Activated T-helper 1 cell treated with anti-CD3 and anti-CD28 coated beads, Interleukin-2, amount 50 U/mL, for 16 hours (primary cell): ENCODE measurements at places on chromosomes 13 and 19.

DNA sequence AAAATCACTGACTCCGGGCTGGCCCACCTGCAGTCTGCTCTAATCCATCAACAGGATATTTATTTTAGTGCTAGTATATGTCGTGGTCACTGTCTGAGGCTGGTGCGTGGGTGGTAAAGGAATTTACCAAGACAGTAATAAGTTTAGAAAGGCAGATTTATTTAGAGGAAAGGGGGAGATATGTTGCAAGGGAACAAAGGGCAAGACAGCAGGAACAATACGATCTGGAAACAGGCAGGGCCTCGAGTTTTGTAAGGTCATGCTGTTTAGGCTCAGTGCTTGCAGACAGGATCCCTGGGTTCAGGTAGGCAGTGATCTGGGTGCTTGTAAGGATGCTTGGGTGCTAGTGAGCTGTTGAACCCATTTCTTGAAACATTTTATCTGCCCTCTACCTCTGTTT lies 748.2 kb upstream of the SLITRK5 start:
- no peak for DNase-seq

- DNase-seq: no peak
Observed at GRCh38 chr13:91397595-91397994, 826 bp upstream of the GPC5 start.

DNA sequence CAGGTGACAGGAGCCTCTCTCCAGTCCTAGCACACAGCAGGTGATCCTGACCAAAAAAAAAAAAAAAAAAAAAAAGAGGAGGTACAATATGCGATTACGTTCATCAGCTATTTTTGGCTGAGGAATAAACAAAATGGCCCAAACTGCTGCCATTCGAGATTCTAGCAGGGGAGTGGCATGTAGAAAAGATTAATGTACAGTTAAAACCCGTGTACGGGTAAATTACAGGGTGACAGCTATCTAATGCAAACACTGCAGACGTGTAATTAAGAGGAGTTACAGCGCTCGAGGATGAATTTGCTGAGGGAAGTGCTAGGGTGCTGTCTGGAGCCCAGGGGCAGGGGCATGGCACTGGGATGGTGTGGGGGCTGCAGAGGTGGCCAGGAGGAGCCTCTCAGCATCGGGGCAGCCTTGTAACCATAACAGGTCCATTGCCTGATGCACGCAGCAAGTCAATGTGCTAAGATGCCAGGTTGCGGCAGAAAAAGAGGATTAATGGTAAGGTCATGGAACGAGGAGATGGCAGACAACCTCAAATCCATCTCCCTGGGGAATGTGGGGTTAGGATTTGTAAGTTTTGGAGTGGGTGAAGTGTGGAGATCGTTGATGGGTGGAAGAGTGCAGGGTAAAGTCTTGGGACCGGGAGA lies 17.4 kb downstream of the CHST8 start:
- no peak for DNase-seq

GRCh38 chr19:28126135-28126898 lies 1086.6 kb downstream of the UQCRFS1 start:
- no peak for DNase-seq

DNA sequence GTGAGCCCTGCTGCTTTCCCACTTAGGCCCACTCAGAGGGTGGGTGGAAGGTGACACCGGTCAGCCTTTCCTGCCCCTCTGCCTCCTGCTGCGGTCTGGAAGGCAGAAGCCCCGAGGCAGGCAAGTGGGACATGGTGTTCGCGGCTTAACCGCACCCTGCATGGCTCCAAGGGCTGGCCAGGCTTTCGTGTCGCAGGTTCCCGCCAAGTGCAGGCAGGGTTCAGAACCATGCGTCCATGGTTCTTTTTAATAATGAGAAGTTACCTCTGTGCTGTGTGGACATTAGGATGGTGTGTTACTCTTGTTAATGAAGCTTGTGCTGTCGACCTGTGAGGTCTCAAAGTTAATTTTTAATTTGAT lies 986 bp downstream of the DGKH start:
- no peak for DNase-seq

DNA sequence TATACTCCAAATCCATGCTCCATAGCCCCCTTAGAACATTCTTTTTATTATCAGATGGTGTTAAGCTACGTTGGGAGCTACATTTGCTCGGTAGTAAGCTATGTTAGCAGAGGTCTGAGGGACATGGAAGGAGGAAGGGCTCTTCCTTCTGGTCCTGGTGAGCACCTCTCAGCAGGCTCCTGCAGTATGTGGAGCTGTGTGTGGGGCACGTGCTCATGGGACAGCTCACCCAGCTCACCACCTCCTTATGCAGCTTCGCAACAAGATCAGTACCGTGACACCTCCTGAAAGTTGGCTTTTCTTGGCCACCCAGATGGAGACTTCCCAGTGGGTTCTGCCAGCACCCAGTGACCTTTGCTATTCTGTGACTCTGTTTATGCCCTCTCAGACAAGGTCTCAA lies 400.5 kb upstream of the SLC10A2 start:
- DNase-seq: no peak

- no peak for DNase-seq
Observed at GRCh38 chr19:6639439-6639838, 30.5 kb downstream of the TNFSF14 start.

- DNase-seq: no peak
Observed at GRCh38 chr19:33110137-33110910, 21.6 kb upstream of the WDR88 start.

GRCh38 chr13:80101040-80101439 lies 239.9 kb downstream of the SPRY2 start:
- no peak for DNase-seq

- DNase-seq: no peak
Observed at GRCh38 chr13:99308471-99309087, 1.4 kb upstream of the GPR183 start.

GRCh38 chr13:66640231-66640630 lies 589.9 kb downstream of the PCDH9 start:
- no peak for DNase-seq

DNA sequence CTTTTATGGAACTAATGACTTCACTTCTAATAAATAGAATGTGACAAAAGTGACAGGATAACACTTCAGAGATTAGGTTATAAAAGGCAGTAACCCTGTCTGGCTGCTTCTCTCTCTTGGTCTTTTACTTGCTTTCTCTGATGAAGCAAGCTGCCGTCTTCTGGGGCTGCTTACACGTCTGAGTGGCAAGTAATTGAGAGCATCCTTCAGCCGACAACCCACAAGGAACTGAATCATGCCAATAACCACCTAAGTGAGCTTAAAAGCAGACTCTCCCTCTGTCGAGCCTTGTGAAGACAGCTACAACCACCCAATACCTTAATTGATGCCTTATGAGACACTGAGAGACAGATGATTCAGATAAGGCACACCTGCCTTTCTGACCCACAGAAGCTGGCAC lies 1091.2 kb downstream of the SLITRK1 start:
- no peak for DNase-seq

DNA sequence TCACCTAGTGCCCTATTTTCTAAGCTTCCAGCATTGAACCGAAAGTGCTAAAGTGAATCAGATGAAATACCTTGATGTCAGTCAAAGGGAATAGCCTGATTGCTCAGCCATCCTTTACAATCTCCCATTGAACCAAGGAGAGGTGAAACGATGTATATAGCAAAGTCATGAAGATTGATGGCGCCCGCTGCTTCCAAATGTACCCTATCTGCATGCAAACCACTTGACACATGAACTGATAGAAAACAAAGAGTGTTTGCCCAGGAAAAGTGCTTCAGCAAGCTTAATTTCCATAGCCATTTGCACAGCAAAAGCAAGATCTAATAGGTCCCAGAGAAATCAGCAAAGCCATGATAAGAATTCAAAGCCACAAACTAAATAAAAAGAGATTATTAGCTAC lies 624.9 kb upstream of the PCDH9 start:
- no peak for DNase-seq

GRCh38 chr13:30339738-30340330 lies 32.5 kb upstream of the KATNAL1 start:
- no peak for DNase-seq

DNA sequence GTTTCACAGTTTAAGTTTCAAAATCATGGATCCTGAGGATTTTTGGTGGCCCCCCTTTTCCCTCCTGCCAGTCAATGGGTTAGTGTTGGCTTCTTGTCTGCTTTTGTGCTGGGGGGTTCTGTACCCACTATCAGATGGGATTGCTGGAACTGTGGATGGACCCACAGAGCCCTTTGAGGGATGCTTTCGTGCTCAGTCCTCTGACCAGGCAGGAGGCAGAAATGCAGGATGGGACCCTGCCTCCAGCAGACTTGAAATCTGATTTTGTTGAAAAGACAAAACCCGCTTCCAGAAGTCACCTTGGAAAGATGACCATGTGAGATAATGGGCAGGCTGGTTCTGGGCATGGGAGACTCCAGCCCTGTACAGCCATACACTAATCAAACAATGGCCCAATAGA lies 408.9 kb downstream of the ZNF536 start:
- DNase-seq: no peak

GRCh38 chr13:73822668-73823592 lies 311.3 kb downstream of the KLF12 start:
- no peak for DNase-seq

- DNase-seq: no peak
Observed at GRCh38 chr13:26185720-26186117, 36.4 kb downstream of the RNF6 start.

DNA sequence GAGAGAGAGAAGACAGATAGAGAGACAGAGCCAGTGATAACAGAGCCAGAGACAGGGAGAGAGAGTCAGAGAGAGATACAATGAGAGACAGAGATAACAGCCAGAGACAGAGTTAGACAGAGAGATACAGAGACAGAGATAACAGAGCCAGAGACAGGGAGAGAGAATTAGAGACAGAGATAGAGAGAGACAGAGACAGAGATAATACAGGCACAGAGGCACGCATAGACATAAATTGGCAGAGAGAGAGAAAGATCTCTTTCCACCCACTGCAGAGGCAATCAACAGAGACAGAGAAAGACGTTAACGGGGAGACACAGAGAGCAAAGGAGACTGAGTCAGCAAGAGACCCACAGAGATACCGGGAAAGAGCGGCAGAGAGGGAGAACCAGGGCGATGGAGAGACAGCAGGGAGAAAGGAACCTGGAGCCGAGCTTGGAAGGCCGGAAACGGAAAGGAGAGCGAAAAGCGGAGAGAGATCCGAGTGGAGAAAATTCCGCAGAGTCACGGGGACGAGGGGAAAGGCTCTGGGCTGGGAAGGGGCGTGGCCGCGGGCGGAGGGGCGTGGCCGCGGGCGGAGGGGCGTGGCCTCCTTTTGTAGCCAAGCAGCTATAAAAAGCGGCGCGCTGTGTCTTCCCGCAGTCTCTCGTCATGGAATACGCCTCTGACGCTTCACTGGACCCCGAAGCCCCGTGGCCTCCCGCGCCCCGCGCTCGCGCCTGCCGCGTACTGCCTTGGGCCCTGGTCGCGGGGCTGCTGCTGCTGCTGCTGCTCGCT lies at the start of gene TNFSF9:
TSS of gene TNFSF9 (plus strand) at position 641 of the 777 bp plus-strand sequence. CDS start at position 652, 11 bp downstream.
- peak; percentile 73 for DNase-seq

DNA sequence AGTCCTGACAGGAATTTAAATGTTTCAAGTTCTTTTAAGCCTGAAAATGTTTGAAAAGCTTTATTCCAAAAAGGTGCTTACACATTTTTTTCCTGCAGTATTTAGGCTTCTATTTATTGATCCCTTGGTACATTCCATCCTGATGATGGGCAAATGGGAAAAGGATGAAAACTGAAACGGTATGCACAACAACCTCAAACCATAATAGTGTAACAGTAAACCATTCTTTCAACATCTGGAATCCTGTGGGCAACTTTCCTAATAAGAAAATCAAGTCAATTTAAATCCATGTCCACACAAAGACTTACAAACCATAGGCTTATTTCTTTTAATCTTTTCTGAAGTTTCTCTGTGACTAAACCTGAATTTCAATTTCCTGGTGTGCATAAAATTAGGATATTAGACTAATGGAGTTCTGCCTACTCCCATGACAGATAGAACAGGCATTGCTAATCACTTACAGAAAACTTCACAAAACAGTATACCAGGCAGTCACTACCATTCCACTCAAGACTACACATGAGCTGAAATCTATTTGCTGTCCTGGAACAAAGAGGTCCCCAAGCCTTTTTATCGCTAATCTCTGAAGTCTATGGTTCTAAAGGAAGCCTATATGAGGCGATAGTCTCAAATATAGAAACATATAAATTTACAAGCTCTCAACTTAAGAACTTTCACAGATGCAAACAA lies 103.3 kb downstream of the DLEU7 start:
- DNase-seq: no peak

- DNase-seq: no peak
Observed at GRCh38 chr19:47796785-47797184, 7.6 kb downstream of the TPRX1 start.

DNA sequence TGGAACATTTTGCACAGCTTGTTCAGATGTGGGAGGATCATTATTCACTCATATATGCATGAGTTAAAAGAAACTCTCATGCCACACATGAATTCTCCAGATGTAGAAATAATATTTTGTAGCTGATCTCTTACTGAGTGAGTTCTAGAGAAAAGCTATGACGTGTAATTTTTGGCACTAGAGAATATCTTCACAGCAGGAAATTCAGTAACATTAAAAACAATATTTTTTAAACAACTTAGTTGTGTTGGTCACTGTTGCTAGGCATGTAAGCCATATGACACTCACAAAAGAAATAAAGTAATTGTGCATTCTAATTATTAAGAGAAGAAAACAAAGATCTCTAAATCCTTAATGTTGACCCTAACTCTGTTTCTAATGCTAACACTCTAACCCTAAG lies 371.4 kb upstream of the SLC10A2 start:
- no peak for DNase-seq

DNA sequence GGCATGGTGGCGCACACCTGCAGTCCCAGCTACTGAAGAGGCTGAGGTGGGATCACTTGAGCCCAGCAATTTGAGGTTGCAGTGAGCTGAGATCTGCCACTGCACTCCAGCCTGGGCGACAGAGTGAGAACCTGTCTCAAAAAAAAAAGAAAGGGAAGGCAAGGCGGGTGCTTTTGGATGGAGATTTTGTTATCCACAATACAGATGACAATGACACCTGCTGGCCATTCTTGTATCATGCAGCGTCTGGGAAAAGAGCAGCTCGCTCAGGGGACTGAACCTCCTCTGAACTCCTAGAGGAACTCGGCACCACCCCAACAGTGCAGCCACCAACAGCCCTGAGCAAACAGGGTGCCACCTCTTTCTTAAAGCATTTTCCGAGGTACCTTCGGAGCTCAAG lies 22.8 kb downstream of the HAUS8 start:
- no peak for DNase-seq

DNA sequence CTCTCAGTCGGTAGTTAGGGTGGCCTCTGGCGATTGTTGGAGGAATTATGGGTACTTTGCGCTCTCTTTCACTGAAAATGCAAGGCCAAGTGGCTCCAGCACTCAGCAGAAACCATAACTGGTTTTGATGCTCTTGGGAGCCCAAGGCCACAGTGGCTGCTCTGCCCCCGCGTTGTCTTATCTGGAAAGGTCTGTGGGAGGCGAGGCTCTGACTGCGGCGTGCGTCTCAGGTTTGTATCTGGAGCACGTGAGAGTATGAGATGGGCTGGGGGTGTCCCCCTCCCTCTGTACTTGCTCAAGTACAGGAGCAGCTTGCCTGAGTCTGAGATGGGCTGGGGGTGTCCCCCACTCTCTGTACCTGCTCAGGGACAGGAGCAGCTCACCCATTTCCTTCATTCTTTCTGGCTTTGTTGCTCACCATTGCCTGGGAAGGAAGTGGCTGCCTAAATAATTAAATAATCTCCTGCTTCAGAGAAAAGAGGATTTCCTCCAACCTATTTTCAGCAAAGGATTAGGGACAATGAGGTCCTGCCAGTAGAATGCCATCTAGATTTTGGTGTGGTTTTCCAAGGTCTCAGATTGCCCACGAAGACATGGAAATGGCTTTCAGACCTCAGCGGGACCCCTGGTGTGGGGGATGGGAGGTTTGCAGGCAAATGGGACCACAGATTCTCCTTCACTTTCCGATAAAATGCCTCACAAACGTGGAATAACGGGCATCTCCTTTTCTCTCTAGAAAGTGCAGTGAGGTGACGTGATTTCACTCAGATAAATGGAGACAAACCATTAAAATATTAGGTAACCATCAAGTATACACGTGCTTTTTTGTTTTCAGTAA lies 14.7 kb downstream of the ATP11A start:
- DNase-seq: no peak
